ENCODE measurements at places on chromosomes 1 and 21. TPM values are rescaled to one million over a fixed set of nuclear protein-coding genes. Genes with fewer than 3 reads are reported as not detected.

- DNase-seq: no peak
These were observed 686.2 kb downstream of the ADGRL2 start for GRCh38 chr1:82486969-82487368.

DNA sequence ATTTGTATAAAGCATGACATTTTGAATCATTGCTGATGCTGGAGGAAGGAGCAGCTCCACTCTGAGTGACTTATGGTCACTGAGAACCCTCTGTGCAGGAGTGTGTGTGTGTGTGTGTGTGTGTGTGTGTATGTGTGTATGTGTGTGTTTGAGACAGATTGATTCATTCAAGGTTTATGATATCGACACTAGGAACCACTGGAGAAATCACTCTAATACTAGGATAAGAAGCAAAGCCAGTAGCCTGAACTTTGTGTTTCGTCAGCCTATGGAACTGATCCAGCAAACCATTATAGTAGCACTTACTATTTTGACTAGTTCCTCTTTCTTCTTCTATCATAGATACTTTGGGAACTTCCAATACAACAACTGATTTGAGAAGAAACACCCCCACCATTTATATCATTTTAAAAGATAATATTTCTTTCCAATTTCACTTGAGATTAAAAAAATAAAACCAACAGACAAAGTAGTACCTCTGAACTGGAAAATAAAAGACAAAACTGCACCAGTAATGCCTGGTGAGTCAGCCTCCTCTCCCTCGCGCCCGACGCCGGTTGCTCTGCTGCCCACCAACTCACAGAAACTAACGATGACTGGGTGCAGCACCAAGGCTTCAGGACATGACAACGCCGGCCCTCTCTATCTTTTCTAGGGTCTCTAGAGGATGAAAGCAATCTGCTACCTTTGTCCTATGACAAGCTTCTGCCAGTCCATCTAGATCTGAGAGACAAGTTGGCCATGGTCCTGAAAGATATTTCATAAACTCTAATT lies 20.9 kb downstream of the SLAMF1 start:
- no peak for DNase-seq

DNA sequence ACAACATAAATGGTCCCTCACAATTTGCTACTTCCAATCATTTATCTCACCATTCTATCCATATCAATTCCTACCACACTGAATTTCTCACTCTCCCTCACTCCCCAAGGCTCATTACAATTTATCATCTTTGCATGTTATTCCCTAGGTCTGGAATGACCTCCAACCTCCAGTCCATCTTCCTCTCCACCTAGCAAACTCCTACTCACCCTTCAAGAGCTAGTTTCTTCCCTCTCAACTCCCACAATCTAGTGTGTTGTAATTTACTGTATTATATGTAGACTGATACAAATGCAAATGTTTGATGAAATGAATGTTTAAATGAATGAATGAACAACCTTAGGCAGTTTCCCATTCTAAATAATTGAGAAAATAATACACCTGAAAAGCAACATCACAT lies 3.6 kb downstream of the TUT4 start:
- DNase-seq: no peak

DNA sequence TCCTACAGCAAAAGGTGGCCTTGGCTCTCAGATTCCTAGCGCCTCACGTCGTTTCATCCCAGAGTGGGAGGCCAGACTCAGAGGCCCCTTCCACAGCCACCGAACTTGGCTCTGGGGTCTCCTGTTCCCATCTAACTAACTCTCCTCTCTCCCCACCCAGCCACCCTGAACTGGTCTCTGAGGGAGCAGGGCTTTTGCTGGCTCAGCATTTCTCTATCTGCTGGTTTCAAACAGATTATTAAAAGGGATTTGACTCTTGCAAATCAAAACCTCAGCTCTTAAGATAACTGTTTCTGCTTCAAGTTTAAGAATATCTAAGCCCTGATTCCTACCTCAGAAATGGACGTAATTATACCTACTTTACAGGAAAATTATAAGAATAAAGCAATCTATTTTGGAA lies 91.0 kb upstream of the ATP1B1 start:
- no peak for DNase-seq

GRCh38 chr1:6185635-6186382 lies 5.7 kb upstream of the CHD5 start:
- DNase-seq: no peak

DNA sequence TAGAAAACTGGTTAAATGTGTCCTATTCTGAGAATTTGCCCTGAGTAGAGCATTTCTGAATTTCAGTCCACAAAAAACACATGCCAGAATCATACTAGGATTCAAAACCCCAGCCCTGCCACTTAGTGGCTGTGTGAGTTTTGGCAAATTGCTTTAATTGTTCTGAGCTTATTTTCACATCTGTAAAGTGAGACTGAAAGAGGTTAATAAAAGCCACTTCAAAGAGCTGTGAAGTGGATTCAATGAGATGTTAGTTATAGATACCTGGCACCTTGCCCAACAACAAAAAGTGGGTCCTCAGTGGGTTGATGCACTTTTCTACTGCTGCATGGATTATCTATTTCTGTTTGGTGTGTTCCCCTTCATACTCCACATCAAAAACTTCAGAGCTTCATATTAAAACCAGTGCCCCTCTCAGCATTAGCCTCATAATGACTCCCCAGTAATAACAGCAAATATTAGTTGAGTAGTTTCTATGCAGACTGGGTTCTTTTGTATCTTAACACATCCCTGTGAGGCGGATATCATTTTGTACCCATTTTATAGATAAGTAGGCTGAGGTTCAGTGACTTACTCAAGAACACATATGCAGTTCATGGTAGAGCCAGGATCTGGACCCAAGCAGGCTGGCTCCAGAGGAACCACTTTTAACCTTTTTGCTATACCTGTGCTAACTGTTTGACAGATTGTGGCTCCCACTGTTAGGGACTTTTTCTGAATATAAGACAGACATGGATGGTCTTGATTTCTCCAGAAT lies 14.2 kb upstream of the ADORA3 start:
- DNase-seq: no peak

GRCh38 chr21:45938453-45938755 lies 43.2 kb upstream of the COL6A1 start:
- DNase-seq: no peak

- no peak for DNase-seq
These were observed 302.6 kb upstream of the RRP15 start for GRCh38 chr1:217982331-217983050.

DNA sequence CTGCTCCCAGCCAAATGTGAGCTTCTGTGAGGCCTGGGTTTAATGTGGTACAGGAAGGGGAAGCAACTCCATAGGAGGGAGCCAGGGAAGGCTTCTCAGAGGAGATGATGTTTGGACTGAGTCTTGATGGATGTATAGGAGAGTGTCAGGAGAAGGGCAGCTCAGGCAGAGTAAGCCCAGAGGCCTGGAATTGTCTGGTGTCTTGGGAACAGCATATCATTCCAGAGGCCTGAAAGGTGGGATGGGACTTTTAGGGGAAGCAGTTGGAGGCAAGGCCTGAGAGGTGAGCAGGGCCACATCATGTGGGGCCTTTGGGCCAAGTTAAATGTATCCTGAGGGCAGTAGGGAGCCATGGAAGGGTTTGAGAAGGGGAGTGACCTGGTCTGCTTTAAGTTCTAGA lies 148.6 kb upstream of the WNT4 start:
- DNase-seq: peak; percentile 43

DNA sequence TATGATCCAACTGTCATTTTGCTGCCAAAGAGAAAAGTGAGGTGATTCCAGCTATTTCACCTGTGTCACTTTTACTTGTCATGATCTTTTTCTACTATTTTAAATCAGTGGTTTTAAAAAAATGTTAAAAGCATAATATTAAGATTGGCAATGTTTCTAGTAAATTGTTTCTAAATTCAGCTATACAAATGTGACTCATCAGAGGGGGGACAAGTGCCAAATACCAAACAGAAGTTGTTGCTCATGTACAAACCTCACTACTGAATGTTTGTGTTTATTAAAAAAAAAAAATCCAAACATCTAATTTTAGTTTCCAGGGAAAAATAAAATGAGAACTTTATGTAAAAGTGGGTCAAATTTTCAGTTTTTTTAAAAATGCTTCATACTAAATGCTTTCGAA lies 346.2 kb upstream of the SNX7 start:
- DNase-seq: no peak

GRCh38 chr1:222387007-222387814 lies 160.7 kb downstream of the HHIPL2 start:
- no peak for DNase-seq

- no peak for DNase-seq
These were observed 52.8 kb upstream of the GNG4 start for GRCh38 chr1:235702412-235702811.

DNA sequence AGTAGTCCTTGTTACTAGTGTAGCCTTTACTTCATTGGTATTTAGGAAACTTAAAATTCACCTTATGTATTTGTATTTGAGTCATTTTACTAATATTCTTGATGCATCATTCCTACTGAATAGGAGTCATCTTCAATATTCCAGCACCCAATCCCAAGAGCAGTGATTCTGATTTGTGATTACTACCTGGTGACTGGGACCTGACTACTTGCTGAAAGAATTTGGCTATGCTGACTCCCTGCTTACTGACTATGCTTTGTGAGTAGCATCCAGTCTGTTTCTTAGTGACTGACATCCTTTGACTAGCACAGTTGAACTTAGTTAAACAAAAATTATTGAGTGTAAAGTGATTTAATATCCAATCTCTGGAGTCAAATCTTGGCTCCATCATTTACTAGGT lies 129.9 kb upstream of the NEGR1 start:
- DNase-seq: no peak

DNA sequence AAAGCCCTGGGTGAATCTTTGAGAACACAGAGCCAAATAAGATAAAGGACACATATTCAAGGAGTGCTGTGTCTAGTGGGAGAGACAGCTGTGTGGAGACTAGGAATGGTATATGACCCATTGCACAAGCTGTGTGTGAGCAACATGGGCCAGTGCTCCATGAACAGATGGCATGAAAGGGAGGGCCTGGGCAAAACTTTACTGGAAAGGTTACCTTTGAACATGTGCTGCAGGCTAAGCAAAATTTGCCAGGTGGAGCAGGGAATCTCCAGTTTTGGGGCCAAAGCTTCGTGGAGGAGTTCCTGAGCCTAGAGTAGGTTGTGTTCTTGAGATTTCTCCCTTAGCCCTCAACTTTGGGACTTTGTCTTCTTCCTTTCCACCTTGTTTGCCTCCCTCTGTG lies 446.1 kb upstream of the PROX1 start:
- no peak for DNase-seq

DNA sequence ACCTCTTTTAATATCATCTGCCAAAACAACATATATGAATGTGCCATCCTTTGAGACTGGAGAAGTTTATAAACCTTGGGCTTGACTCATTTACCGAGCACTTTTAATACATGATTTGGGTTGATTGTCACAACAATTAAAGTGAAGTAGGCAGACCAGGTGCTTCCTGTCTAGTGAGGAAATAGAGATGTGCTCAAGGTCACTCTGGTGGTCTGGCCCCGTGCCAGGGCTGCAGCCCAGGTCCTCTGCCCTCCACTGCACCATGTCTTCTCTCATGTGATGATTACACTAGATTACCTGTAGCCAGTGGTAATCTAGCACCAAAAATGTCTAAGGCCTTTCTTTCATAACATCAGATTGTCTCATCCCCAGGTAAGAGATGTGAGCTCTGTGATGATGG lies 61.8 kb upstream of the LAMC2 start:
- DNase-seq: no peak

The SPTA1 gene
- total RNA-seq: 0.25 TPM

The GRIK1 gene
- 3.2 TPM for total RNA-seq

The RGS4 gene
- 6.9 TPM for total RNA-seq

The SLC9C2 gene
- total RNA-seq: not detected

The FCRLB gene
- not detected for total RNA-seq

The OR2G6 gene
- total RNA-seq: not detected

The NLRP3 gene
- total RNA-seq: 1.7 TPM

The CLDN17 gene
- total RNA-seq: 2.2 TPM

The FOXO6 gene
- 1.7 TPM for total RNA-seq
